ENCODE measurements at places on chromosomes 3 and 15. TPM values are rescaled to one million over a fixed set of nuclear protein-coding genes. Genes with fewer than 3 reads are reported as not detected.

PLA2G4E gene
- total RNA-seq = 0.13 TPM

SEMA3F gene
- total RNA-seq = 1.5 TPM

DNA sequence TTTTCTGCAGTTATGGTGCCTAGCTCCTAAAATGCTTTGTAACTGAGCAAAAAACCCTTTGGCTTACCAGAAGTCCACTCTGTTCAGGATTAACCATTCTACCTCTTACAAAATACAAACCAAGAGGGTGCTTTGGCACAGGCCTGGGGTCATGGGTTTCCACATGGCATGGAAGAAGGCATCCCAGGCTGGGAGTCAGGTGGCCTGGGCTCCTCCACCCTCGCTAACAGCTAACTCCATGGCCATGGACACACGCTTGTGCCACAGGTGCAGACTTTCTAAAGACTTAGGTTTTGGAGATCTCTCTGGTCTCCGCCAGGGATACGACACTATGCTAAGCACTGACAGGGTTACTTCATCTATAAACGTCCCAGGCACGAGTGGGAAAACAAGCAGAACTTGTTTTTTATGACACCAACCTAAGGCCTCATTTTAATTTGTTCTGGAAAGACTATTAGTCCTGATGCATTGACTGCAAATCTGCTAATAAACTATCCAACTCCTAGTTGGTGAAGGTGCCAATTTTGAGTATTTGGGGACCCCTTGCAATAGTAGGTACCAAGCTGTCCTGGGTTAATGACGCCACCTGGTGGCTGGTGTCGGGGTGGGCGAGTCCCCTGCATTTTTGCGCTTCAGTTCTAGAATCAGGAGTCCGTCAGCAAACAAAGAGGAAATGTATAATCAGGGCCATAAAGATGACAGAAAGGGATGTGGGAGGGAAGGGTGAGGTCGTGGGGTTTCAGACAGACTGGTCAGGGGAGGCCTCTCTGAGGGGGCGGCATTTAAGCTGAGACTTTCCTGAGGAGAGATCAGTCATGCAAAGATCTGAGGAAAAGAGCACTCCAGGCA is 10.3 kb upstream of the ALDH1A3 start:
- ATAC-seq = no peak

- no peak for ATAC-seq
Measured at GRCh38 chr3:127012091-127012490, 29.2 kb downstream of the PLXNA1 start.
